Dermis microvascular lymphatic vessel endothelial cell (primary cell): ENCODE measurements at places on chromosomes 7 and 10.

DNA sequence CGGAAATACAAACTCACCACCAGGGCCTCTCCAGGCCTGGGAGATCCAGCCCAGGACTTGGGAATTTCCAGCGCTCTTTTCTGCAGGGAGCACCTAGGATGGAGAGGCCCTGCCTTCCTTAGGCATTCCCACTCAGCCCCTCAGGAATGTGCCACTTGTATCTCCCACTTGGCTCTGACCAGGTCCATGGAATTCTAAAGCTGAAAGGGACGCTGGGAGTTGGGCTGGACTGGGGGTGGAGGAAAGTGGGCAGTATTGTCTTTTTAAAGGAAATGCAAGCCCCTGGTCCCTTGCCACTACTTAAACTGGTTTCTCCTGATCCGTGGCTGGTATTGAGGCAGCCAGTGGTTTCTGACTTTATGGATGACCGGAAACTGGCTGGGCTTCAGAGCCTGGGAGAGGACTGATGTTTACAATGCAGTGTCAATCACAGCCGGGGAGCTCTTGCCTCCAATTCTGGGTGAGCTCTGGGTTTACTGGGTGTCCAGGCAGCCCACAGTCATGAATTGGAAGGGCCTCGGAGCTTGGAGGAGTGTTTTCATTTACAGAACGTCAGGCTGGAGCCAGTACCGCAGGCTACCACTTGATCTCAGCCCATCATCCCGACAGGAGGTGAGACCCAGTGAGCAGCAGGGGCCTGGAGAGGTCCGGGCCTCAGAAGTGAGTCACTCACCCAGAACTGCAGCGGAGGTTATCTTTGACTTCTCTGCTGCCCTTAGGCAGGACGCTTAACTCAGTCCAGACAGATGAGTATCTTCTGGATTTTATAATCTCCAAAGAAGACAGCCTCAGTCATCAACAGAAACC lies 27.3 kb downstream of the AGAP3 start:
- peak; percentile 72 for DNase-seq

DNA sequence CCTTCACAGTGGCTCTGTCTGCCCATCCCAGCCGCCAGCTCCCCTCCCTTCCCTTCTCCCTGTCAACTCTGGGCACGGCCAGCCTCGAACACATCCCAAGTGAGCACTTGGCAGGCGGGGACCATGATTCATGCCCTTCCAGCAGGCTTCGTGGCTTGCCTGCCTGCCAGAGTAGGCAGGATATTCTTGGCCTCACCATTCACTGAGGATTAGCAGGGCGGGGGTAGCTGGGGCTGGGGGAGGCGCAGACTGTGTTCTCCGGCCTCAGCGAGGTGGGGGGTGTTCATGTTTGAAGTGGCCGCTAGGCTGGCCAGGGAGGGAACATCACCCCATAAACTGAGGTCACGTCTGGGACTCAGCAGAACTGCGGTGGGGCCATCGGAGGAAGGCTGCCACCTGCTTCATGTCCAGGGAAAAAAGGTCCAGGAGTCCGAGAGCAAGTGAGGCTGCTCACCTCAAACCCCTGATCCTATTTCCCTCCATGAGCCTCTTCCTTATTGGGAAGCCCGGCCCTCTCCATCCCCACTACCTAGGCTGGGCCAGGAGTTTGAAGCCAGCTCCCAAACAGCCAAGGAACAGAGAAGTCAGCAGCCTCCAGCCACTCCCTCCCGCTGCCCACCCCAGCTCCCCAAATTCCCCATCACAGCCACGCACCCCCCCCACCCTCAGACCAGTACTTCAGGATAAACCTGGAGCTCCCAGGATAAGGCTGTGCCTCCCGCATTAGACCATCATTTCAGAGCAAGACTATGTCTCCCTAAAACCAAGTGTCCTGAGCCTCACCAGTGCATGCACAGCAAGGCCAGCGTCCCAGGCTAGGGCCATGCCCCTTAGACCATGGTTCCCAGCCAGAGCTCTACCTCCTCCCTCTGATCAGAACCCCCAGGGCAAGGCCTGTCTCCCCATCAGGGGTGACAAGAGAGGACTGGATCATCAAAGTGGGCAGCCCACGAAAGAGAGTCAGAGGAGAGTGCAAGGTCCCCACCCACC lies 42.8 kb upstream of the RABGEF1 start:
- no peak for DNase-seq

DNA sequence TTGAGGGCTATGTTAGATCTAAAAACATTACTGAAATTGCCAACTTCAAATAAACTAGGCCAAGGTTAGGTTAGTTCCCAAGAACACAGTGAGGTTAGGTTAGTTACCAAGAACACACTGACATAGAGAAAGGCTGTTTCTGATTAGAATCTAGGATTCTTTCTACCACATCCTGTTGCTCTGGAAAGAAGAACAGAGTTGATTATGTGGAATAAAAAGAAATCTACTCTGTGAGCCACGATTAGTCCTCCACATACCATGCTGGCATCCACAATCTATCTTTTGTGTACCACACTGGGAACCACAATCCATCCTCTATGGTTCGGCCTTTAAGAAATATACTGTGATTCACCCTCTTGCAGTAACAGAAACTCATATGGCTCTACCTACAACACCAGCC lies 91.4 kb downstream of the LRRTM3 start:
- DNase-seq, result no peak

- no peak for DNase-seq
Measured at GRCh38 chr7:35691827-35692307, 3.1 kb downstream of the HERPUD2 start.

DNA sequence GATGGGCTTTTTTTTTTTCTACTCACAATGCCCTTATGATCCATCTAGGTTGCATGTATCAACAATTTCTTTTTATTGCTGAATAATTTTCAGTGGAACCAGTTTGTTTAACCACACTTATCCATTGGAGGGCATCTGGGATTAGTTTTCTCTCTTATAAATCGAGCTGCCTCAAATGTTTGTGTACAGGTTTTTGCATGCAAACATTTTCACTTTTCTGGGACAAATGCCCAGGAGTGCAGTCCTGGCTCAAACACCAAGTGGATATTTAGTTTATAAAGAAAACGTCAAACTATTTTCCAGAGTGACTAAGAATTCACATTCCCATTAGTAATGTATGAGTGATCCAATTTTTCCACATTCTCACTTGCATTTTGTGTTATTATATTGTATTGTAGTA lies 313.4 kb downstream of the CXCL12 start:
- DNase-seq, result no peak

- DNase-seq, result no peak
Measured at GRCh38 chr10:132684164-132684891, 101.6 kb downstream of the NKX6-2 start.

DNA sequence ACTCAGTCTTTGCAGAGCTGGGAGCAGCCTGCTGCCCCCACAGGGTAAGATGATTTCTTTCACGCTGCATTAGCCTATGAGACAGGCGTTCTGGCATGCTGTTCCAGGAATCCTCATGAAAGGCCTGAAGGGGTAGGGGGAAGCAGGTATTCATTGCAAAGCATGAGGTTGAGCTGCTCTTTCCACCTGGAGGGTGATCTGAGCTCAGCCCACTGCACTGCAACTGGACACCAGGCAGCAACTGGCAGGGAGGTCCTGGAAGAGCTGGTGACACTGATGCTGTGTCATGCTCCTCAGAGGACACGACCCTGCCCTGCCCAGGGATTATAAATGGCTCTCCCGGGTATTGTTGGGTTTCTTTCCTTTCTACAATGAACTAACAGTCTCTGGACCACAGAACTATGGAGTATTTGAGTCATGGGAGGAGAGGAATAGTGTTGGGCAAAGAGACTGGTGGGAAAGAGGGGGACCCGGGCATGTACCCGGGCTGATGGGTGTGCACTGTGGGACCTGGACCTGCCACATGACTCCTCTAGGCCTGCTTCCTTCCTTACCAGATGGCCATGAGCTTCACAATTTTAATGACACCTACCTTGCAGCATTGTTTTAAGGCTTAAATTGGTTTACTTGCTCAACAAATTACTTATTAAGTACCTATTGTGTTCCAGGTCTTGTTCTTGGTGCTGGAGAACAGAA lies 24.3 kb downstream of the SLC25A28 start:
- DNase-seq, result no peak

DNA sequence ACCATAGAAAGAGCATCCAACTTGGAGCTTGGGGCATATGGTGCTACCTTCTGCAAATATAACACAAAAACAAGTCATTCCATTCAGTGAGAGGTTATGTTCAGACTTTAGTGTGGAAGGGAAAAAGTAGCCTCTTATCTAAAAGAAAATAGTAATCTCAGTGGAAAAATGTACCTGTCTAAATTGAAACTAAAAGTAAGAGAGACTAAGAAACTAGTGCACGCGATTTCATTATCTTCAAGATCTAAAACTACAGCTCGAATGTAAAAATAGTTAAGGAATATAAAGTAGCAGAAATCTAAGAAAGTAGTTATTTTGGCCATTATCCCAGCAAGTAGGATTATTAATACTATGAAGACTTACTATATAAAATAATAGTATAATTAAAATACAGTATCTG lies 233.0 kb upstream of the PPP1R3A start:
- DNase-seq, result no peak

GRCh38 chr10:10327934-10328333 lies 689.7 kb upstream of the CELF2 start:
- no peak for DNase-seq

- DNase-seq, result no peak
Measured at GRCh38 chr10:112979927-112980326, 29.9 kb downstream of the TCF7L2 start.

DNA sequence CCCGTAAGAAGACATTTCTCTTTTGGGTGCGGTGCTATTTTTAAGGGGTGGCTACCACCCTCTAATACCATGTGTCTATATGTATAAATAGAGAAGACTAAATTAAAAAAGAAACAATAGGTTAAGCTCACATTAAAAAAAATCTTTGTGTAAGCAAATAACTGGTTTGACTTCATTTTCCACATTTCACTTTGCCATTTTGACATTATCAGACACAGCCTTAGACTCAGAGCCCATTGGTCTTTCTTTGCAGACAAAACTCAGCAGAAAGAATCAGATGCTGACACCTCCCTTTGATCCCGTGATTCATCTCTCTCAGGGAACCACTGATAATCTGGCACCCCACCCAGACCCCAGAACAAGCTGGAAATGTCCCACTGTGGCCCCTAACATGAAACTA lies 74.5 kb downstream of the EMX2 start:
- no peak for DNase-seq

GRCh38 chr10:62631241-62631640 lies 173.3 kb upstream of the ADO start:
- no peak for DNase-seq

DNA sequence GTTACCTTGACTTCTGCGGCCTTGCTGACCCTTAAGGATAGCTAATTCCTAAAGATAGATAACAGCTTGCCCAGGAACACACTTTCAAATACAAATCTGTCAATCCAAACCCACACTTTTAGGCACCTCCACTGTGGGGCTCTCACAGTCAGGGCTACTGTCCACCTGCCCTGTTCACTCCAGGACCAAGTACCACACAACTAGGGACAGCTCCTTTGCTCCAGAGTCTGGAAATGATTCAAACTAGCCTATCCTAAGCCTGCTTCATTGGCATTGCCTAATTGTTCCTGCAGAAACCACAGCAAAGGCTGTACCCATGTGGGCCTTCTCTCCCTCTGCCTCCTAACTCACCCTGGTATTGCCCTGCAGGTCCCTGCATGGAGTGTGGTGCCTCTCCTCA lies 538.9 kb upstream of the IGFBP3 start:
- DNase-seq, result no peak

GRCh38 chr10:2716596-2716995 lies 350.8 kb upstream of the PFKP start:
- no peak for DNase-seq

DNA sequence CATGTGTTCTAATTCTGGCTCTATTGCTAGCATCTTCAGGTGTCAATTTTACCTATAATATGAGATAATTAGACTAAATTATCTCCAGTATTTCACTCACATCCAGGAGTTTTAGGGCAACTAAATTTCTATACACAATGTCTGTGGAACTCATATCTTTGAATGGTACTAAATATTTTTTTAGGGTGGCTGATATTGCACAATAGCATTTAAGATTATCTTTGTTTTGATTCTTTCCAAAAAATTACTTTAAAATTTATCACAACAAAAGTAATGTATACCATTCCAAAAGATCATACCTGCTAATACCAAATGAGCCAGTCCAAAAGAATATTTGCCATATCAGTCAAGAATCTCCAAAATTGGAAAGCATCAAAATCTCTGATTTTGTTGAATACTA lies 285.5 kb downstream of the SEMA3D start:
- DNase-seq, result no peak

DNA sequence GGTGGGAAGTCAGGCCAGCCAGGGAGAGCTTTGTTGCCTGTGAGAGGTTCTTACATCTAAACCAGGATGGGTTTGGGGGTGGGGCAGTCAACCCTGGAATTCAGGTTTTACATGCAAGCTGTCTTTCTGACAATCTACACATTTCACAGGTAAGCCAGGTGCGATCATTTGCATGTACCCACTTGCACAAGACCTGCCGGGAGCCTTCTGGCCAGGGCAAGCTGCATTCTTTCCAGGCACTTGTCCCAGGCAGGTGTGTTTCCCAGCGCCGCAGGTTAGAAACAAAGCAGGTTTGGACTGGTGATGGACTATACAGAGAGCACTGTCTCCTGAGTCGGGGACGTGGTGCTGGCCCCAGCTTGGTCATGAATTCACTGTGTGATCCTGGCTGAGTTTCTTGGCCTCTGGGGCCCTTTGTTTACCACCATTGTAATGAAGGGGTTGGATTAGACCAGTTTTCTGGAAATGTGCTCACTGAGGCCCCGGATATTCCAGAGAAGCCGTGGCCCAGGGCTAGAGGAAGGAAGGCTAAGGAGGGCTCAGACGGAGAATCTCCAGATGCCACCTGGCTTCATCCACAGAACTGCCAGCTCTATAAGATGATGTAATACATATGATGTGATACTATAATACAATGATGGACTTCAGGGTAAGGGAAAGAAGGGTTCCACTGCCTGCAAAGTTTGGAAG lies 205.2 kb upstream of the SVIL start:
- DNase-seq, result no peak

DNA sequence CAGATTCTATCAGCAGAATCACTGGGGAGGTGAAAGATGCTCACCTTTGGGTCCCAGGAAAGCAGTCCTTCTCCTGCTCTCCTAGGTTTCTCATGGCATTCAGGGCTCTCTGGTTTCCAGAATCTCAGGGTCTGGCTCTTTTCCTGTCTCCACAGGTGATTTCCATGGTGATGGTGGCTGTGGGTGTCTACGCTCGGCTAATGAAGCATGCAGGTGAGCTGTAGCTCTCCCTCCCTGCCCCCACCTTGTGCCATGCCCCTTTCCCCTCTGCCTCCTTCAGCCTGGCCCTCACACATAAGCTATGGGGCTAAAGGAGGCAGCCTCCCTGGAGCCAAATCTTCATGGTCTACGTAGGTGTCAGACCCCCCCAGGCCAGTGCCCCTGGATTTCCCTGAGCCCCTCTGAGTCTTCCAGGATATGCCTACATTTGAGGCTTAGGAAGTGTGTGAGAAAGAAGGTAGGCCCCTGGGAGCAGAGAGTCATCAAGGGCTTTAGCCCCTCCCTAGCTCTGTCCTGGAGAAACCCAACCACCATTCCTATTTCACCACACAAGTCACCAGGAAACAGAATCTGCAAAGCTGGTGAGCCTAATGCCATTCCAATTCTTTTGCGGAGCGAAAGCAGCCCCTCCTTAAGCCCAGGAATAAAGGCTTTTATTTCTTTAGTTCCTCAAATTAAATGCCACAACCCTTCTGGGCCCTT lies 17.2 kb downstream of the TSPAN33 start:
- DNase-seq, result no peak

GRCh38 chr10:24238519-24239247 lies 29.7 kb downstream of the KIAA1217 start:
- DNase-seq, result peak; percentile 20

GRCh38 chr7:14995774-14996173 lies 93.2 kb upstream of the DGKB start:
- no peak for DNase-seq

- no peak for DNase-seq
Measured at GRCh38 chr7:47739301-47739875, 157.5 kb upstream of the TNS3 start.

- DNase-seq, result no peak
Measured at GRCh38 chr7:100897772-100898454, 2.2 kb upstream of the ACHE start.
